ENCODE measurements at places on chromosomes 5 and 9. TPM values are rescaled to one million over a fixed set of nuclear protein-coding genes. Genes with fewer than 3 reads are reported as not detected.

WNK2 gene
- 2.8 TPM for total RNA-seq

ZDHHC11 gene
- total RNA-seq = 4.6 TPM

HK3 gene
- not detected for total RNA-seq

CCDC192 gene
- total RNA-seq = not detected

ELOVL7 gene
- total RNA-seq = 0.18 TPM

PCSK5 gene
- 4.7 TPM for total RNA-seq

FBN2 gene
- not detected for total RNA-seq

MGAT1 gene
- 161 TPM for total RNA-seq

CKMT2 gene
- total RNA-seq = not detected

ZFYVE16 gene
- total RNA-seq = 6.7 TPM

SNCAIP gene
- total RNA-seq = not detected

TAF1L gene
- not detected for total RNA-seq

Data from activated CD8-positive, alpha-beta T cell treated with anti-CD3 and anti-CD28 coated beads for 36 hours (primary cell).